Activated CD8-positive, alpha-beta memory T cell treated with anti-CD3 and anti-CD28 coated beads for 24 hours (primary cell): ENCODE measurements at places on chromosomes 13 and 19.

DNA sequence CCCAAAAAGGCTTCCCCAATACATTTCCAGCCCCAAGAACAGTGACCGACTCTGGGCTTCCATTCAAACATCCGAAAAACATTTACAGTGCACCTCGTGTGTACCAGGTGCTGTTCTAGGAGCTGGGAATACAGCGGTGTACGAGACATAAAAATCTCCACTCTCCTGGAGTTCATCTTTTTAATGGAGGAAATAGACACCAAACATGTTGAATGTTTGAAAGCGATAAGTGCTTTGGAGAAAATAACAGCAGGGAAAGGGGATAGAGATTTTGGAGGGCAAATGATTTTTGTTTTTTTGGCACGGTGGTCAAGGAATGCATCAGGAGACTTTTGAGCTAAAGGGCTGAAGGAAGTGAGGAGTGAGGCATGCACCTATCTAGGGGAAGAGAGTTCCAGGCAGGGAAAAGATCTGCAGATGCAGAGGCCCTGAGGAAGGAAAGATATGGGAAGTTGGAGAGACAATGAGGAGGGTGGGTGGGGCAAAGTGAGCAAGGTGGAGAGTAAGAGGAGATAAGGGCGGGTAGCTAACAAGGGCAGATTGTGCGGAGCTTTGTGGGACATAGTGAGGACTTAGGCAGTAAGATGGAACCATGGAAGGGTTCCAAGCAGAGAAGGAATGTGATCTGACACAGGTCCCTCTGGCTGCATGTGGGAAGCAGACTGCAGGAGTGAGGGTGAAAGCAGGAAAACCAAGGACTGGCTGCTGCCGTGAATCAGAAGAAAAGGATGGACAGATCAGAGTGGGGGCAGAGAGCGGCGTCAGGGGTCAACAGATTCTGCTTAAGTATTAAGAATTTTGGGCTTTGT is 703 bp upstream of the FBL start:
- no peak for DNase-seq

DNA sequence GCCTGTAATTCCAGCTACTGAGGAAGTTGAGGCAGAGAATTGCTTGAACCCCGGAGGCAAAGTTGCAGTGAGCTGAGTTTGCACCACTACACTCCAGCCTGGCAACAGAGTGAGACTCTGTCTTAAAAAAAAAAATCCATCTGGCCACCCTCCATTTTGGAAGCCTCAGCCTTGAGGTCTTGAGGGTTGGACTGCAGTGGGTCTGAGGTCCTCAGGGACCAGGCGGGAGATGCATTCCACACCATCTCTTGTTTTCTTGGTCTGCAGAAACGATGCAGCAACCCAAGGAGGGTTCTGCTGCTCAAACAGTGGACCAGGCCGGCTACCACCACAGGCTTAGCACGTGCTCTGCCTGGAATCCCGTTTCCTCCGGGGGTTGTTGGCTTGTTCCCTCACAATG is 299.3 kb downstream of the FGF9 start:
- DNase-seq: no peak

GRCh38 chr19:14686411-14686810 is 3.4 kb upstream of the ZNF333 start:
- DNase-seq: no peak

DNA sequence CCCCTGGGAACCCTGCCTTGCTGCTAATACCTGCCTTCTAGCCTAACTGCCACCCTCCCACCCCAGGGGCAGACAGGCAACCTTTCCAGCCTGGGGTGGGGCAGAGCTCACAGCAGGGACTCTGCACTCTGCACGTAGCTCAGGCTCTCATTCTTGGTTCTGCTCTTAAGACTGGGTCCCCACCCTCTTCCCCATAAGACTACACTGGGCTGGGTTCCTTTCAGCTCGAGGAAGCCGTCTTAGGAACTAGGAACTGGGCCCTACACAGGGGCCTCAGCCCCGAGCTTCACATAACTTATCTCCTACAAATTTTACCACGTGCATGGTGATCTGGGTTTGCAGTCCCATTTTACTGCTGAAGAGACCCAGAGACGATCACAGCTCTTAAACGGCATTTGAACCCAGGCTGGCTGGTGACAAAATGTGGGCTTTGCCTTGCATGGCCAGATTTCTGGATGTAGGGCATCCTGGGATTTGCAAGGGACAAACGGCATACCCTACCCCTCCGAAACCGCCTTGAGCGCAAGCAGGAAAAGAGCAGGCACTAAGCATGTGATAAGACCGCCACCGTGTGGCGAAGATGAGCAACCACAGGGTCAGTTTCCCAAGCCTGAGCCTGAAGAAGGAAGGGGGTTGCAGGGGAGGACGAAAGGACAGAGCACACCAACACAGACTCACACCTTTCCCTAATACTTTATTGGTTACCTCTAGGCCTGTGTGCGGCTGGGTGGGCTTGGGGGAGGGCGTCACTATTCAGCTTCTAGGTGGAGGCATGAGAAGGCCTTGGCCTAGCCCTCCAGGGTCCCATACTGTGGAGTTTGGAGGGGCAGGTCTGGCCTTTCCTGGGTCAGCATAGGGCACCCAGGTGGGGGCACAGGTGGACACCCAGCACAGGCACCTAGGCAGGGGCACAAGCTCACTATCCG is 5.1 kb downstream of the JUNB start:
- peak; percentile 89 for DNase-seq

GRCh38 chr19:2492870-2493269 is 16.9 kb downstream of the GADD45B start:
- no peak for DNase-seq

DNA sequence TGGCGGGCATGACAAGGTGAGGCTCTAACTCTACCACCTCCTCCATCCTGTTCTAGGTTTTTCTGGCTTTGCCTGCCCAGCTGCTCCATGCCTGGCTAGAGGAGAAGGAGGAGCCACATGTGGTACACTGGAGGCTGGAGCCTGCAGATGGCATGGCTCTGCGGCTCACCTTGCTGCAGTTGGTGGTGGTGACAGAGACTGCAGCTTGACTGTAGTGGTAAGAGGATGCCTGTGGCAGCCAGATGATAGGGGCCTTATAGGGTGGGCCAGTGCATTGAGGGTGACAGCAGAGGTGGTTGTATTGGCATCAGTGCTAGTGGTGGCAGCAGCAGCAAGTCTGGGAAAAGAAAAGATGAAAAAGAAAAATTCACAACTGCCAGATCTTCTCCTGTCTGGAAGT is 146.2 kb downstream of the TNFRSF19 start:
- no peak for DNase-seq

DNA sequence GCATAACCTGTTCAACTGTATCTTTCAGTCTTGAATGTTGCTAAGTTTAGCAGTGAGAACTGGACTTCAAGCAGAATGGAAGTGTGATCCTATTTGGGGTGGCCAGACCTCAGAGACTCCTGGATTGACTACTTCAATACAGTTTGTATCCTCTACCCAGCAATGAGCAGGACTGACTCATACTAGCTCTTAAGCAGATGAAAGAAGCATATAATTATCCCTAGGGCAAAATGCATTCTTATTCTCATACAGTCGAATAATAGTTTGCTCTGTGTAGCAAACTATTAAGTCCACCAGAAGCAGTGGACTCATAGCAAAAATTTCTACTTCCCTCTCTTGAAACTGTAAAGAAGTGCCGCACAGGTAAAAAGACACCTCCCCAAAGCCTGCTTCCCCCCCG is 46.4 kb upstream of the FAM216B start:
- no peak for DNase-seq

DNA sequence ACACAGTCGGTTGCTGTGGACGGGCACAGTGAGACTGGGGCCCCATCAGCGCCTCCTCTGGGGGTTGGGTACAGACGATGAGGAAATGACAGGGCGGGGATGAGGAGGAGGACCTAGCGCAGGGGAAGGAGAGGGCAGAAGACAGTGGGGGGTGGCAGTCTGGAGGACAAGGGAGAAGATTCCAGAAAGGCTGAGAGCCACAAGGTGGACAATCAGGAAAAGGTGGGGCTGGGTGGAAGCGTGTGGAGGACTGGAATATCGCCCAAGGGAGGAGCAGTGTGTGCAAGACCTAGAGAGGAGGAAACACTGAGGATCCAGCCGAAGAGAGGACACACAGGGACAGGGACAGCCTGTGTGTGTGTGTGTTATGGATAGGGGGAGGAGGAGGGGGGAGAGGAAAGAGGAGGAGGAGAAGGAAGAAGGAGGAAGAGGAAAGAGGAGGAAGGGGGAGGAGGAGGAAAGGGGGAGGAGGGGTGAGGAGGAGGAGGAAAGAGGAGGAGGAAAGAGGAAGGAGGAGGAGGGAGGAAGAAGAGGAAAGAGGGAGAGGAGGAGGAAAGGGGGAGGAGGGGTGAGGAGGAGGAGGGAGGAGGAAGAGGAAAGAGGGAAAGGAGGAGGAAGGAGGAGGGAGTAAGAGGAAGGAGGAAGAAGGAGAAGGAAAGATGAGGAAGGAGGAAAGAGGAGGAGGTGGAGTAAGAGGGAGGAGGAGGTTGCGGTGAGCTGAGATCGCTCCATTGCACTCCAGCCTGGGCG is 15.8 kb upstream of the GARIN5A start:
- DNase-seq: peak; percentile 68

- no peak for DNase-seq
Observed at GRCh38 chr13:51781246-51782022, 22.5 kb downstream of the DHRS12 start.

GRCh38 chr13:98685146-98685545 is 67.3 kb downstream of the SLC15A1 start:
- DNase-seq: no peak

- DNase-seq: no peak
Observed at GRCh38 chr13:101626925-101627555, 174.6 kb downstream of the ITGBL1 start.

GRCh38 chr19:1851654-1852580 is 3.6 kb upstream of the REXO1 start:
- DNase-seq: peak; percentile 81

- no peak for DNase-seq
Observed at GRCh38 chr13:109990296-109990695, 203.9 kb upstream of the IRS2 start.

GRCh38 chr13:99797691-99798090 is 173.9 kb downstream of the ZIC5 start:
- DNase-seq: no peak

DNA sequence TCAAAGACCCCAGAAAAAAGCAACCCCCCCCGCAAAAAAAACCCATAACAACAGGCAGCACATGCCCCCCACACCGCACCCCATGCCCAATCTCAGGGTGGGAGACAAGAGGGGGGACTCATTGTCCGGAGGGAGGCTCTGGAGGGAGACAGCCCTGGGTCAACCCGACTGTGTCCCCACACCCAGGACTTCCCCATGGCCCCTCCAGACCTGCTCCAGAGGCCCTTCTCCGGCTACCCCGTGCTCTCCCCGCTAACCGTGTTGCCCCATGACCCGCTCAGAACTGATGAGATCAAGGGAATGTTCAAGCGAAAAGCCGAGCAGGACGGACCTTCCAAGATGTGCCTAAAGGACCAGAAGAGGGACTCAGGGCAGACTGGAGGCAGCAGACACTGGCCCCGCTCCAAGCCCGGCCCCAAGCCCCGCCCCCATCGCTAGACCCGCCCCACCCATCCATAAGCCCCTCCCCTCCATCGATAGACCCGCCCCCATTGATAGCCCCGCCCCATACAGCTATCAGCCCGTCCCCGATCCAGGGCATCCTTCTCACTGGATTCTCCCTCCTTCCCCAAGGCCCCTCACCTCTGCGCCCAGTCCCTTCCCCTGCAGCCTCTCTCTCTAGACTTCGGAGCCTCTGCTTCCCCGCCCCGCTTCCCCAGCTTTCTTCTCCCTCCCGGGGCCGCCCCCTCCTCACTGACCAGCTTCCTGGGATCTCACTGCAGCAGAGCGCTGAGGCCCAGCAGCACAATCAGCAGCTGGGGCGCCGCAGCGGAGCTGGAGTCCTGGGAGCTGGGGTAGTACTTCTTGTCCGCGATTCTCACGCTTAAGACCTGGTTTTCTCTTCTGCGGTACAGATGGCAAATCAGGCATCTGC is 2.2 kb downstream of the BST2 start:
- peak; percentile 78 for DNase-seq

- no peak for DNase-seq
Observed at GRCh38 chr19:3778899-3779723, 7.1 kb downstream of the MATK start.

GRCh38 chr13:60572855-60573254 is 175.8 kb downstream of the TDRD3 start:
- DNase-seq: no peak

GRCh38 chr13:32590266-32590665 is 4.0 kb downstream of the PDS5B start:
- DNase-seq: no peak

DNA sequence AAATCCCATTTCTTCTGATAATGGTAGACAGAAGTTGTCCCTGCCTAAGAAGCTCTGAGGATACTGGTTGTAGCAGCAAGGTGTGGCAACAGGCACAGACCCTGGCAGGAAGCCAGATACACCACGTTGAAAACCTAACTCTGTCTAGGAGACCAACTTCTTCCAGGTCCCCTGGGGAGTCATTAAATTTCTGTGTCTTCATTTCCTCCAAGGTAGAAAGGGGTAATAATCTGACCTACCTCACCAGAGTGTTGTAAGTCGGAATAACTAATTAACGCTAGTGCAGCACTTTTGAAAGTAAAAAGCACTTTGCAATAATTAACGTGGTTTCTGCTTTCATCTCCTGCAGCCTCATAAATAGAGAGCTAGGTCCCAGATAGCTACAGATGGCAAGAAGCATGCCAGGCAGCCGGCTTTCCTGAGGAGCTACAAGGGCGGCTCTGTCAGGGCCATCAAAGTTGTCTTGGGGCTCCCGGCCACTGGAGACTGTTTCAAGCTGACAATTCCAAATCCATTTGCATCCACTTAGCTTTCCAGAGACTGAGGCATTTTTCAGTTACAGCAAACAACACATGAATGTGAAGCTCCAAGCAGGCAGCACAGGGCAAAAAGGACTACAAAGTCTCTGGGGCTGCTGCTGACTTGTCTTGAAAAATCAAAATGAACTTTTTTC is 176.2 kb downstream of the FOXO1 start:
- peak; percentile 57 for DNase-seq

DNA sequence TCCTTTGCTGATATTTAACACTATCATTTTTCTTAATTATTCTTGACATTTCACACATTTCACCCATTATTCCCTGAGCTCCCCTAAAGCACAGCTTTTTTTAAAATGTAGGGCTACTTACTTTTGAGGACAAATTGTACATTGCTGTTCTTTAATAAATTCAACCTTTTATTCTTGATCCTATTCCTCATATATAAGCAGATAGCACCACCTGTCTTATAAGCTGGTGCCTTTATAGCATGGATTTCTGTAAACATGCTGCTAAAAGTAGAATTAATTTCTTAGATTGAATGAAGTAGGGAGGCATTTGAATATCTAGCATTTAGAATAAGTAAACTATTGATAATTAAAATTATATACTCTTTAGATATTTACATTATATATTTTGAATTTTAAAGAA is 603.4 kb upstream of the PCDH9 start:
- no peak for DNase-seq
